Ureter (tissue), 1 donor: ENCODE measurements at places on chromosomes 1 and 21. TPM values are rescaled to one million over a fixed set of nuclear protein-coding genes. Genes with fewer than 3 reads are reported as not detected.

The SPRR2E gene
- total RNA-seq: not detected

The RCSD1 gene
- total RNA-seq: 8.7 TPM

The S100A3 gene
- total RNA-seq: 6.5 TPM

The TMEM81 gene
- 1.5 TPM for total RNA-seq

The CGN gene
- total RNA-seq: 67.4 TPM

The NBPF1 gene
- 61.9 TPM for total RNA-seq

The ORC1 gene
- 1.1 TPM for total RNA-seq

The TEX38 gene
- total RNA-seq: 0.39 TPM

The RAB3B gene
- total RNA-seq: 1.4 TPM

The PLA2G2C gene
- not detected for total RNA-seq

The HSD3B2 gene
- not detected for total RNA-seq

The CD1B gene
- total RNA-seq: not detected

The TRABD2B gene
- 4.6 TPM for total RNA-seq

The HSPB7 gene
- total RNA-seq: 36.2 TPM
